Activated naive CD8-positive, alpha-beta T cell treated with anti-CD3 and anti-CD28 coated beads for 36 hours (primary cell): ENCODE measurements at places on chromosomes 1 and 21. TPM values are rescaled to one million over a fixed set of nuclear protein-coding genes. Genes with fewer than 3 reads are reported as not detected.

DNA sequence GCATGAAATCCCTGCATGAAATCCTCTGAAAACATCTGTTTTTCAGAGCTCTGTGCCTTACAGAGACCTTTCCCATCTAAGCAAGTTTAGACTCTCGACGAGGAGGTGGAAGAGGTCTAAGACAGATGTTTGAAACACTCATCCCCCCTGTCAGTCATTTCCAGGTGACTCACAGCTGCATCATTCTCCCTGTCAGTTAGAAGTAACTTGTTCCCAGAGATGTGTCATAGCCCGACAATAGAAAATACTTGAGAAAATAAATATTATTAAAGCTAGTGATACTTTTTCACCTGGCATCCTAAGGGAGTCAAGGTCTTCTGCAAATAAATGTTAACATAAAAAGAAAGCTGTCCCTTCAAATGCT is 41.6 kb upstream of the SEC16B start:
- no peak for DNase-seq

DNA sequence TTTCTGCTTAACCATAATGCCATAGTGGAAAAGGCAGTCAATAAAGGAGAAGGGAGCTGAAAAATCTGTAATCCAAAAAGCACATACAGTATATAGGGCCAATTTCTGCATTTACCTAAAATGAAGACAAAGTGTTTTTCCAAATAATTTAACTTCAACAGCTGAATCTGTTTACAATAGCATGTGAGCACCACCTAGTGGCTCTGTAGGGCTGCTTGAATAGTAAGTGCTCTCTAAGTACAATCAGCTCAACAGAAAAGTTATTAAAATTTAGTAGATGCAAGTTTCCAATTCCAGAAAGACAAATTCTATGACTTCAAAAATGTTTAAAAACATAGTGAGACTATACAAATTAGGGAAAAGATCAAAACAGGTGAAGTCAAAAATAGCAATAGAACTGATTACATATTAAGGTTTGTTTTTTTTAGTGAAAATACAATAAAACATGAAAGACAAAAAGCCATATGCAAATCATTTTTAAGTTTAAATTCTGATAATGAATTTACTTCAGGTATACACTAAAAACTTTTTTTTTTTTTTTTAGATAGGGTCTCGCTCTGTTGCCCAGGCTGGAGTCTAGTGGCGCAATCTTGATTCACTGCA is 220.0 kb downstream of the SETD4 start:
- DNase-seq: peak; percentile 25

DNA sequence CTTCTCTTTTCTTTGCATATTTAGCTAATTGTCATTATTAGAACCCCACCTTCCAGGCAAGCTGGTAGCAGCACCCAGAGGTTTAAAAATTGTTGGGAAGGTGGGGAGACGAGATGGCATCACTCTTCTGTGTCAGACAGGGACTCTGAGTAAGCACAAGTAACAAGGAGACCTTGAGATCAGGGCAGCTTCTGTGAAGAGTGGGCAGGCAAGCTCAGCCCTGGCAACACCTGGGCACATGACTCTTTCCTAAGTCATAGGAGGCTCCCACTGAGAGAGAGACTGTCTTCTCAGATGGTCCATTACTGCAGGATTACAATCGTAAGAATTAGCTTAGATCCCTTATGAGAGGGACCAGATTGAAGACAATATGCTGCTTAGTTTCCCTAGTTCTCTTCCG is 183.5 kb downstream of the BRINP2 start:
- DNase-seq: no peak

Gene TRIM17
- total RNA-seq: 1.9 TPM

- DNase-seq: no peak
Measured at GRCh38 chr1:117473063-117473462, 105.8 kb downstream of the MAN1A2 start.

GRCh38 chr1:218342091-218342490 is 3.0 kb upstream of the TGFB2 start:
- no peak for DNase-seq

DNA sequence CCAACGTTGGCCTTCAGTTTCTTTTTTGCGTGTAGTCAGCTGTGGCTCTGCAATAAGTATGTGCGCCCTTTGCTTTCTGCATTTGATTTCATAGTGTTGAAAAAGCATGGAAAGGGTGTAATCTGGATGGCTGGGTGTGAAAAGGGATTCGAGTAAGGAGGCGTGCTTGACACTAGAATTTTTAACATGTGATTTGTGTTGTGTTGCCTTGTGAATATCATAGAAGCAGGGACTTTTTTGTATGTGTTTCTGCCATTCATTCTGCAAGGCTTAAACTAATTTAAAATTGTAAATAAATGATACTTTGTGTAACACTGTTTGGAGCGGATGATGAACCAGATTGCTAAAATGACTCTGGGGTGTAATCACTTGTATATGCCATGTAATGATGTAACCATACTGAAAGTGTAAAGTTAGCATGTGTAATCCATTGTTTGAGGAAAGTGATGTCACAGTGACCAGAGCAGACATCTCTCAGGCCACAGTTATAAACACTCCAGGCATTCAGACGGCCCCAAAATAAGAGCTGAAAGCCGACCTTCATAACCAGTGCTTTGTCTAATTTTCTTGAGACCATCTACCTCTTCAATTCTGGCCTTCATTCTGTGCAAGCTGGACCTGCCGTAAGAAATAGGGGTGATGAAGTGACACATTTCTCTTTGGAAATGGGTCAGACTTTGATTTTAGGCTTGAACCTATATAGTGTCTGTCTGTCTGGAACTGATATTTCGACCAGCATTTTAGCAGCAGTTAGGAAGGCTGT is 618 bp downstream of the SH3BGR start:
- DNase-seq: no peak

DNA sequence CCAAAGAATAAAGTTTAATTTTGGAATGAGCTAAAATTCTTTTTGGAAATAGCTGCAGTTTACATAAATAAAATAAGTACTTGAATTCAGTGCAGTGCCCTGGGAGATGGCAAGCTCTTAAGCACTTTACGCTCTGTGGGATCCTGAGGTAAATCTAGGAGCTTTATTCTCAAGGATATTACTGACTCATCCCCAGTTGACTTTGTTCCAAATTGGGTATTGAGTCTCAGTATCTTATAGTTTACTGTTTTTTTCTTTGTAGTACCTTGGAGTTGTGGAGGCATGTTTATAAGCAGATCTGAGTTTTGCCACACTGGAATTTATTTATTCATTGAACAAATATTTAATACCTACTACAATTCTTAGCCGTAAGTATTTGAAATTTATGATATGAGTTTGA is 27.4 kb upstream of the HRNR start:
- DNase-seq: no peak

- DNase-seq: no peak
Measured at GRCh38 chr1:47574451-47575165, 136.8 kb downstream of the FOXD2 start.

GRCh38 chr1:113536182-113536780 is 146.0 kb downstream of the MAGI3 start:
- DNase-seq: no peak
